ENCODE measurements at places on chromosomes 6 and 20.

DNA sequence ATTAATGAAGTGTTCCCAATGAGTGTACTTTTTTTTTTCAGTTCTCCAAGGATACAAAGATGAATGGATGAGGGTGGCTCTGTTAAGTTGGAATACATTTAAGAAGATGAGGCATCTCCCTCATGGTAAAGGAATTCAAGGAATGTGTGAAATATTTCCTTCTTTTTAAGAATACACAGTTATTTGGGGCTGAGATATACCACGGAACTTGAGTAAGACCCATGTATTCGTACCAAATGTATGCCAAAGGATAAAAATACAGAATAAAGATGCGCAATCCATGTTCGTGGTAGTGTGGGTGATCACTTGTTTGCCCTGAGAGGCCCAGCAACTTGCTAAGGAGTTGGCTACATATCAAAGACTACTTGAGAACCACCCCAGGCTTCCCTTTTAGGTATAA is 164.2 kb upstream of the TCF21 start:
- no peak for DNase-seq

DNA sequence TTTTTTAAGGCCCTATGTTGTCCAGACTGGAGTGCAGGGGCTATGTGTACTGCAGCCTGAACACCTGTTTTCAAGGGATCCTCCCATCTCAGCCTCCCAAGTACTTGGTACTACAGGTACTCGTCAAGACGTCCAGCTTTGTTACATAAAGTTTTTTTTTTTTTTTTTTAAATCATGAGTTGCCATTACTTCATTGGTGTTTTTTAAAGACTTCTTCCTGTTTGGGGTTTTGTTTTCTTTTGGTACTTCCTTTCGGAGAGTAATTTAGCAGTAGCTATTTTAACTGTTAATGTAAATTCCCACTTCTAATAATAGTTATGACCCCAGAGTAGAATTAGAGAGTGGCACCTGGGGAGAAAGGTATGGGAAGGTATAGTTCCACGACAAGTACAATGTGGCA is 10.5 kb downstream of the ZNFX1 start:
- DNase-seq, result no peak

DNA sequence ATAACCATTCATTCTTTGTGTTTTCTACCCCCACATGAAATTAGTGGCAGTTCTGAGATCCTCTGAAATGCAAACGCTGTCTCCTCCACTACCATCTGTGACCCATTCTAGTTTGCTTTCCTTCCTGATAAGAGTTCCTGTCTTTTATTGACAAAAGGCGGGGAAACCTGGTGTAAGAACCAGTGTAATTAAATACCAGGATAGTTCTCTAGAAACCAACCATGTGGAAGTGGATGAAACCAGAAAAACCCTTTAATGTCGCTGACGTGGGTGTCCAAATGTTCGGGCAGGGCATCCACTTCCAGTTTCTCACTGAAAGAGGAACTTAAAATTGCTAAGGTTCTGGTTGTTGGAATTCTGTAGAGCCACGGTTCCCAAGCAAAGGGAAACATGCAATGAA is 79.1 kb downstream of the TNFRSF21 start:
- no peak for DNase-seq

- DNase-seq, result no peak
Measured at GRCh38 chr6:4950076-4950475, 53.8 kb downstream of the RPP40 start.

DNA sequence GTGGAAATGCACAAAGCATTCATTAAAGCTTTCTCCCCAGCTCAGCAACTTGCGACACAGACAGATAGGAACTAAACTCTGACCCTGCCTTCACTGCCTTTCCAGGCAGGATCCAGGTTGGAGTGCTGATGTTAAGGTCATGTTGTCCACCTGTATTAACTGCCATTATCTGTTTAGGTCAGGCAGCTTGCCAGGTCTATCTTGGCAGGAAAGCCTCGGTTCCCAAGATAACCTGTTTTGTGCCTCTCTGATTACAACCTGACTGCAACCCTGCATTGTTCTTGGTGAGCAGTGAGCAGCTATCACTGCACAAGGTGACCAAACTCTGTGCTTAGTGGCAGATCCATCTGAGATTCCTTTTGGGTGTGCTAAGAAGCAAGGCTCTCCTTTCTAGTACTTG is 23.2 kb upstream of the ELOVL2 start:
- DNase-seq, result no peak

GRCh38 chr6:130393306-130393705 is 27.5 kb downstream of the TMEM200A start:
- no peak for DNase-seq

- no peak for DNase-seq
Measured at GRCh38 chr6:83309344-83309743, 116.2 kb downstream of the RWDD2A start.

All from stimulated activated CD8-positive, alpha-beta memory T cell treated with anti-CD3 and anti-CD28 coated beads, Interleukin-7, amount 100 ng/mL, for 1 hour (primary cell).